ENCODE measurements at places on chromosomes 11 and 22.
A peak's percentile ranks its signal among the peaks of the same experiment; 100 is the strongest.

DNA sequence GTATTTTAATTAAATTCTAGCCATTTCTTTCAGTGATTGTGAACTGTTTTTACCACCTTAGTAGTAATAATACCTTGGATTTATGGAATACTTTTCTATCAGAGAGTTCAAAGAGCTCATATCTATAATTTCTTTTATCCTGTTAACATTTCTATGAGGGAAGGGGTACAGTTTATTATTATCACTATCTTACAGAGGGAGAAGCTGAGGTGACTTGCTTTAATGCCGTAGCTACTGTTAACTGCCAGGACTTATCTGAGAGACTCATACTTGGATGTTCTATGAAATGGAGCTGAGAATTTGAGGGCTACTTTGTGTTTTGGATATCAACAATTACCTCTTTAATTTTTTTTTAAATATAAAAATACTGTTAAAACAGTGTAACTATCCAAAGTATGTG lies 3.3 kb downstream of the REXO2 start:
- no peak for DNase-seq

- no peak for DNase-seq
These were observed 26.5 kb downstream of the MYO7A start for GRCh38 chr11:77154381-77155081.

DNA sequence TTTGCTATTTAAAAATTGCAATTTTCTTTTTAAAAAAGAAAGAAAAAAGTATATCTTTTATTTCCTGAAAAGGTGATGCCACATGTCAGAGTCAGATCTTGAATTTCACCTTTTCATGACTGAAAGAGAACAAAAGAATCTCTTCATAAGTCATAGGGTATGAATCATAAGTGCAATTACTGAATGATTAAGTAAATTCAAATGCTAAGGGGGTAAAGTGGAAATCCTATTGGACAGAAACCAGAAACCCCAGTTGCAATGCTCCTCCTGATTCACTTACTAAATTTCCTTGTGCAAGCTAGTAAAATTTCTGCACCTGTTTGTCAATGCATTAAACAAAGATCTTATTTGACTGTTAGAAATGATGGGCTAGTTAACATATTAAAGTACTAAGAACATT lies 8.2 kb upstream of the PRRG4 start:
- no peak for DNase-seq

DNA sequence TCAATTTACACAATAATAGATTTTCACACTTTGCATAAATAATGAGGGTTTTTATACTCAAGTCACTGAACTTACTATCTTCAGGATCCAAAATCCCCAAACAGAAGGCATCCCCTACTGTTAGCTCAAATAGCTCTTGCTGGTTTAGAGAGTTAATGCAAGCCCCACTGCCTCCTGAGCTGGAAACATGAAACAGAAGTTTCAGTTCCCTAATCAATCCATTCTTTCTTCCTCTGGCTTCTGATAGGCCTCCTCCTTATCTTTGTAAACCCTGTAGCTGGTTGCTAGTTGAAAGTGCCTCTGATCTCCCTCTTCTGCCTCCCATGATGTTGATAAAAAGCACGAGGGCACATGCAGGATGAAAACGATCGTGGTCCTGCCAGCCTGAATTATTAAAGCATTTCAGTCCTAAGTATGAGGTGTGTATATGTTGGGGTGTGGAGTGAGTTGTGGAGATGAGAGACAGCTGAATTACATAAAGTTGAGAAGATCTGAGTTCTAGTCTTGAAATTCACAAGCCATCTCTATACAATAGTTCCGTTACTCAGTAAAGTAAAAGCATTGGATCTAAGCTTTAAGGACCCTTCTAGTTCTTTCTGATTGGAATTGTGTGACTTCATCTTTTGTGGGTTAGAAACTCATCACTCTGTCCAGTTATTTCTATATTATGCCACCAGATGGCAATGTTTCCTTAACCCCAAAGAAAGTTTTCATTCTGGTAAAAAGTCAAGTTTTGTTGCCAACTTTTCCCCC lies 35.0 kb upstream of the EHF start:
- DNase-seq = no peak

GRCh38 chr11:60923326-60923725 lies 934 bp upstream of the TMEM132A start:
- no peak for DNase-seq

DNA sequence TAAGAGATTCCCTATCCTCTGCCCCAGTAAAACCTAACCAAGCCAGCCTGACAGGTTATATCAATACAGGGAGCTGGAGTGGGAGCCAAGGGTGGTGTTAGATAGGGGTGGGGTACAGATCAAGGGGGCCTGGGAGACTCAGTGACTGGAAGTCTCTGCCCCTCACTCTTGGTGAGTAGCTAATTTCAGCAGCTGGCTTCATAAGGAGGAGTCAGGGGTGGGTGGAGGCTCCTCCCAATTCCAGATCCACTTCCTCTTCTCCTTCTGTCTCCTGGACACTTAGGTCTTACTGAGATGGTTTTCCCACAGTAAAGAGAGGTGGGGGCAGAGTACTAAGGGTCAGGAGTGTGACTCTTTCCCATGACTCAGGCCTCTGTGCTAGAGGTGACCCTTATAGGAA lies 1.1 kb upstream of the VSIG2 start:
- no peak for DNase-seq

- no peak for DNase-seq
These were observed 2.0 kb upstream of the CLDN5 start for GRCh38 chr22:19526076-19526701.

- DNase-seq = no peak
These were observed 24.6 kb downstream of the INCENP start for GRCh38 chr11:62148271-62148980.

- no peak for DNase-seq
These were observed 3.6 kb downstream of the INCENP start for GRCh38 chr11:62127426-62127825.

DNA sequence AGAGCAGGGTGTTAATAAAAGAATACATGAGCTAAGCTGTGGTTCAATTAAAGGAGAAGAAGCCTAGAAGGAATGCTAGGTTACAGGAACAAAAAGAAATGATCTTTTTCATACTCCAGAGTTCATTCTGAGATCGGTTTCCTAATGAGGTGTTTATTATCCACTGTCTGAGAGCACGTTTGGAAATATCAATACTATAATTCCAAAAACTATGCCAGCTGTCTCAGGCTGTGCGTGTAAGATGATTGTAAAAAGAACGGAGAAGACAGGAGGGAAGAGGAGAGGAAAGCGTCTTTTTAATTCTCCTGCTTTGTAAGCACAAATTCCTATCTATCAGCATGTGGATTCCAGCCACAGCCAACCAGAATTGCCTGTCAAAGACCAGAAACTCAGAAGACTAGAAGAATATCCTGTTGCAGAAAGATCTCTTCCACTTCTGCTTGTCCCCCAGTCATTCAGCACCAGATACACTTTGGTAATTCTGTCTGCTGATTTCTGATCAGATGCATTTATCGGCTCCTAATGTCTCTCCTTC lies 25.7 kb downstream of the APOL5 start:
- no peak for DNase-seq

GRCh38 chr11:134752526-134752925 lies 340.5 kb upstream of the B3GAT1 start:
- no peak for DNase-seq

- DNase-seq = no peak
These were observed 324.2 kb downstream of the MIAT start for GRCh38 chr22:26981541-26981940.

DNA sequence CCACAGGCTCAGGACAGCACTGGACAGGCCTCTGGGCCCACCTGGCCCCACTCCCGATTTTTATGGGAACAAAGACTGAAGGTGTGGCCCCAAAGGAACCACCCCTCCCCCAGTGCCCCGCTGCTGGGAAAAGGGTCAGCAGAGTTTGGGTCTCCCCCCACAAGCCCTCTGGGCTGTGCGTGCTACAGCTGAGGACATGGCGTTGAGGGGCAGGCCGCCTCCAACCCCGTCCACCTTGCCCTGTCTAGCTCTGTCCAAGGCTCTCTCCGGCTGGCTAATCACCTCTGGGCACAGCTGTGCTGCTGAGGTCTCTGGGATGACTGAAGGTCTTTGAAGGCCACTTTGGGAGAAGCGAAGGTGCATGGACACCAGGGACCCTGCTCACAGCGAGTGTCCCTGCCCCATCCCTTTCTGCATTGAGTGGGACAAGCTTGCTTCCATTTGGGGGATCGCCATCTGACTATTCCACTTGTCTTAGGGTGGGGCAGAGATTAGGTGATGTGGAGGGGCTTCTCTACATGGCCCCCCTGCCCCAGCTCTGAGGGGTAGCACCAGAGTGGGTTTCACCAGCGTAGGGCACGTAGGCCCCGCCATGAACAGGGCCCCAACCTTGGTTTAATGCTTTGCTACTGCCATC lies 6.5 kb downstream of the ASCL2 start:
- DNase-seq = no peak

GRCh38 chr11:92224407-92225124 lies at the start of gene FAT3:
Gene FAT3, plus strand, starts transcription at chr11:92224818. Its CDS starts 127,295 bp downstream, at chr11:92352113.
- no peak for DNase-seq

- no peak for DNase-seq
These were observed 45.1 kb downstream of the TRMU start for GRCh38 chr22:46380581-46380980.

DNA sequence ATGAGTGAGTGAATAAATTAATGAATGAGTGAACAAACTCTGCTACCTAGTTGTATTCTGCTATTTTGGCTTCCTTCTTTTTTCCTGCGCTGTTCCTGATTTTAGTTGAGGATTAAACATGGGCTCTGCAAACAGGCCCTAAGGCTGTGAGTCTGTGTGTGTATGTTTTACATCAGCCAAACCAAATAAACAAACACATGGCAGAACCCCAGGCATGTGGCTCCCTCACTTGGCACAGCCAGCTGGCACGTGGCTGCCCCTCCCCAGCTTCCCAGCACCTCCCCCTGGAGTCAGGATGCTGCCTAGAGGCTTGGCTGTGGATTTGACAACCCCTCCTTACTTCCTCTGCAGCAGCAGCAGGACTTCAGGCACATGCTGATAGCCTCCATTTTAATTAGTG lies 593.2 kb downstream of the INSC start:
- DNase-seq = no peak

DNA sequence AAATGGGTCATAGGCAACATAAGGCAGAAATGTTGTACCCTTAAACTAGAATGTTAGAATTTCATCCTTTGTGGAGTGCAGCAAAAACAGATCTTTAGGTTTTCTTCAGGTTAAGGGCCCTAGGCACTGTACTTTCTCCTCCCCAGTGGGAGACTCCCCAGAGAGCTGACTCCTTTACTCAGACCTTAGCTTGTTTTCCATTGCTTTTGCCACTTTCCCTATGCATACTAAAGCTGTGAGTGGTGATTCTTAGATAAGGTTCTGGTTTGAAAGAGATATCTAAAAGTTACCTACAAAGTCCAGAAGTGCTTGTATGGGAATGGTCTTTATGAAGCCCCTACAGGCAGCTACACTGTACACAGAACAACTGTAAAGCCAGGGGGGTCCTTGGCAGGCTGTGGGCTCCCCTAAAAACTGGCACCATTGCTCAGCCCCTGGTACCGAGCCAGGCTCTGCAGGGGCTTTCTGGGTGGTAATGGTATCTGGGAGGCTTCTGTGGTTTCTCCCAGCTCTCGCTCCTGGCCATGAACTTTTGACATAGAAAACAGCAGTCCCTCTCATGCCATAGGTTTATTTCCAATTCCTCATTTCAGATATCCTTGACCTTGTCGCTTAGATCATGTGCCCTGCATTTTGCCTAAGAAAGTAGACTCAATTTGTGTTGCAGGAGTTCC lies 23.2 kb downstream of the AMOTL1 start:
- no peak for DNase-seq

DNA sequence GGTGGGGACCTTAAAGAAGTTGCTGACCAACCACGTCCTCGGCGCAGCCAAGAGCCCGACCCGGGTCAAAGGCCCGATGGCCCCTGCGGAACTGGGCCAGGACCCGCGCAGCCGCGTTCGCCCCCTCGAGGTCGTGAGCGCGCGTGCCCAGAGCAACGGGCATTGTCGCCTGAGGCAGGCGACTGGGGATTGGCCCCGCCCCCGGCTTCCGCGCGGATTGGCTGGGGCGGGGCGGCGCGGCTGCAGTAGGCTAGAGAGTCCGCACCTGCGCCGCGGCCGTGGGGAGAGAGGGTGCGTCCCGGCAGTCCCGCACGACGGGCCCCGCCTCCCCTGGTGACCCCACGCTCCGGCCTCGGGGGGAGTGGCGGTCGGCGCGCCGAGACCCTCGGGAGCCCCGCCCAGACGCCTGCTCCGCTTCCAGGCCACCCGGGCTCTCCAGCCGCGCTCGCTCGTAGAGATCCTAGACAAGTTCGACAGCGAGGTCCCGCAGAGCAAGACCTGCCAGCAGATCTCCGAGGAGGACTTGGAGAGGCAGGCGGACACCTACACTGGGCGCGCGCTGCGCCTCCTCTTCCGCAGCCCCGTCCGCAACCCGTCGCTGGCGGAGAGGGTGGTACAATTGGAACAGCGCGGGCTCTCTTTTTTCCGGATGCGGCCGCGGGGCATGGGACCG lies 8.3 kb upstream of the PPIL2 start:
- peak; percentile 54 for DNase-seq

- DNase-seq = no peak
These were observed 67.1 kb upstream of the GRAMD1B start for GRCh38 chr11:123362941-123363340.

DNA sequence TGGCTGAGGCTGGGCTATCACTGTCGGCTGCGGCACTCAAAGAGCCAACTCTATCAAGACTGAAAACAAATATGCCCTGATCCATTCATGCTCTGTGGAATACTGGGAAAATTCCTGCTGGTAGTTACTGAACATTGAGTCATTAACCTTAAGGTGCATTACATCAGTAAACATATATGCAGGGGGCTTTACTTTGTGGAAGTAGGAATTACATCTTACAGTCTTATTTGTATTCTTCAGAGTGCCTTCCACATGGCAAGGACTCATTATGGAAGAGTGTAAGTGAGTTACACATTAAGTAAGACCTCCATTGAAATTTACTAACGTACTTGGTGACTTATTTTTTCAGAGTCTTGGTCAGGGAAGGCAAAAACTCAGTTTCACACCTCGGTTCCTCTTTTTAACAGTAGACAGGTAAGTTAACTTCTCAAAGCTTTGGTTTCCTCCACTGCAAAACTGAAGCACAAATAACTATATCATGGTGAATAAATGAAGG lies 4.5 kb downstream of the OR5B21 start:
- DNase-seq = no peak

DNA sequence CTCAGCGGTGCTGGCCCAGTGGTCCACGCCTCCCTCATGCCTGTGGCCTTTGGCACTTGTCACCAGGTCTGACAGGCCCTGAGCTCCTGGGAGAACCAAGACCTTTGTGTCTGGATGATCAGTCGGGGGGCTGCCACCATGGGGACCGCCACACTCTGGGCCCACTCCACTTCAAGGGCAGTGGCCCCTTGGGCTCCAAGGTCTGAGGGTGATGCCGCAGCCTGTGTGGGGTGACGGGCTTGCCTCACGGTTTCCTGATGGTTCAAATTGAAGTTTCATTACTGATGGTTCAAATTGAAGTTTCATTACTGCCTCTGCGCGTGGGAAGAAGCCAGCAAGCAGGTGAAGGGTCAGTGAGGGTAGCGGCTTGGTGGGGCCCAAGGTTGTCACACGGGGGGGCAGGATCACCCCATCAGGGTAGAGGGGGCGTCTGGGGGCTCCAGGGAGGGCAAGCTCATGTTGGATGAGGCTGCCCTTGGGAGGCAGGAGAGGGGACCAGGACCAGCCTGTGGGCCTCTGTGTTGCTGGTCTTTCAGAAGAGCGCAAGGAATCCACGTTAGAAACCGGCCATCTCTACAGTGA lies 27.5 kb downstream of the TRMU start:
- DNase-seq = no peak

GRCh38 chr22:30221121-30221992 lies 25.2 kb downstream of the LIF start:
- peak; percentile 24 for DNase-seq
